Stimulated activated CD4-positive, alpha-beta T cell treated with anti-CD3 and anti-CD28 coated beads, Interleukin-1b, Interleukin-23, amount 100 ng/mL, for 4 hours (primary cell): ENCODE measurements at places on chromosomes 6 and 20.

GRCh38 chr20:32443386-32443974 is 85.3 kb downstream of the ASXL1 start:
- no peak for DNase-seq

GRCh38 chr6:111480988-111481822 is 1.8 kb downstream of the REV3L start:
- DNase-seq: no peak

DNA sequence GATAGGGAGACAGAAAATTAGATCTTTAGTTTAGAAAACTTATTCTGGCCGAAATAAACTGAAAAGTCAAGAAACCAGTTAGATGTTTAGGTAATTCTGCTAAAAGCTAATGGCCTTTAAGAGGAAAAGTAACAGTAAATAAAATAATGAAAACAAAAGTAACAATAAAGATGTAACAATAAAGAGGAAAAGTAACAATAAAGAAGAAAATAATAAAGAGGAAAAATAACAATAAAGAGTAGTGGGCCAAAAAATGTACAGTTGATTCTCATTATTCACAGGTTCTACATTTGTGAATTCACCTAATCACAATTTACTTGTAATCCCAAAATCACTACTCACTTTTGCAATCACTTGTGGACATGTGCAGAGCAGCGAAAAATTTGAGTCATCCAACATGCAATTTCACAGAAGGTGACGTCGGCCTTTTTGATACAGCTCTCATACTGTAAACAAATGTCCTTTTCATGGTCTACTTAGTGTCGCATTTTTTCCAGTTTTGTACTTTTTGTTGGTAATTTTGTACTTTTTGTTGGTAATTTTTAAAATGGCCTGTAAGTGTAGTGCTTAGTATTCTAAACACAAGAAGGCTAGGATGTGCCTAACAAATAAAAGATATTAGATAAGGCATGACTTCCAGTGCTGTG is 24.0 kb downstream of the HBS1L start:
- no peak for DNase-seq

GRCh38 chr6:28732052-28732451 is 191.7 kb downstream of the TRIM27 start:
- no peak for DNase-seq

GRCh38 chr6:111113336-111114086 is 26.2 kb downstream of the SLC16A10 start:
- DNase-seq: peak; percentile 7

- DNase-seq: no peak
Observed at GRCh38 chr20:47799116-47799715, 13.9 kb upstream of the SULF2 start.

GRCh38 chr6:15061180-15061641 is 184.7 kb upstream of the JARID2 start:
- no peak for DNase-seq

- no peak for DNase-seq
Observed at GRCh38 chr6:71349976-71350615, 61.5 kb downstream of the OGFRL1 start.

DNA sequence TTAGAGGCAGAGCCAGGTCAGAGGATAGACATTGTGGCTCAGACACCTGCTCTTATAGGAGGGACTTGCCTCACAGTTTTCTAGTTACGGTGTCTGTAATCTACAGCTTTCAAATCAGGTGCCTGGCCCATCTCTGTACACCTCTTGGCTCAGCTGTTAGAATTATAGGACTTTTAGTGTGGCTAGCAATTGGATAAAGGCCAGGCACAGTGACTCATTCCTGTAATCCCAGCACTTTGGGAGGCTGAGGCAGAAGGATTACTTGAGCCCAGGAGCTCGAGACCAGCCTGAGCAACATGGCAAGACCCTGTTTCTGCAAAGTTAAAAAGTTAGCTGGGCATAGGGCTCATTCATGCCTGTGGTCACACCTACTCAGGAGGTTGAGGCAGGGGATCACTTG is 20.0 kb downstream of the BRPF3 start:
- no peak for DNase-seq

DNA sequence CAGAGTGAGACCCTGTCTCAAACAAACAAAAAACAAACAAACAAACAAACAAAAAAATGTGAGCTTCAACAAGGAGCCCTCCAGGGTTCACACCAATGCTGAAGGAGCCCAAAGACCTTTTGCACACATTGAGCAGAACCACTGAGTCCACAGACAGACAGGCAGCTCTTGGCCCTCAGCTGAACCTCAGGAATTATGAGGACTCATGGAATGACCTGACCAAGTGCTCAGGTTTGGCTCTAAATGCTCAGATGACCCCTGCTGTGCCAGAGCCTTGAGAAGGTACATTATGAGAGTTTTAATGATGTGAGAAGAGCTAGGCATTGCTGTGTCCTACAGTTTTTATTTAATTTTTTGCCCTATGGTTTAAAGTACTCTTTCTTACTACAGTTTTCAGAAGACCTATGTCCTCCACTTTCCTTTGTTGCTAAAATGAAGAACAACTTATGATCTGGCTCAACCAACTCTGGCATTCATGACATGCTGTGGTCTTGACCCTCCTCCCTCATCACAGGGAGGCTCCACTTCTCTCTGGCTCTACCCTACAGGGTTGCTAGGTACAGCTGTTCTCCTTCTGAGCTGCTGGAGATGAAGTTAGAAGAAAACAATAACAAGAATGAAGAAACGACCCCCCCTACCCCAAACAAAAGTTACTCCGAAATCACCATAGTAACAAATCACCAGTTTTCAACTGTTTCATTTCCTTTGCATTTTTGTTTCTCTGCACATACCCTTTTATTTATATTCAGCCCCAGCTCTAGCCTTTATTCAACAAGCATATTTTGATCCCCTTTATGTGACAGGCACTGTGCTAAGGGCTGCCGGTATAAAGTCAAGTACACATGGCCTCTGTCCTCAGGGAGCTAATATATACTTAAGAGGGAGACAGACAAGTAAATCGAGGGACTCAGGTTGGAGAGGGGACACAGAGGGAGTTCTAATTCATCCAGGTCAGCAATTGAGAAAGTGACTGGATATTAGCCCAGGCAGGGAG is 128.7 kb upstream of the TRAF3IP2 start:
- no peak for DNase-seq

- no peak for DNase-seq
Observed at GRCh38 chr6:122143813-122144601, 255.4 kb upstream of the HSF2 start.

- no peak for DNase-seq
Observed at GRCh38 chr6:34465531-34466241, at the start of gene PACSIN1. Gene PACSIN1, plus strand, starts transcription at chr6:34466076. Its CDS starts 60,230 bp downstream, at chr6:34526306.

DNA sequence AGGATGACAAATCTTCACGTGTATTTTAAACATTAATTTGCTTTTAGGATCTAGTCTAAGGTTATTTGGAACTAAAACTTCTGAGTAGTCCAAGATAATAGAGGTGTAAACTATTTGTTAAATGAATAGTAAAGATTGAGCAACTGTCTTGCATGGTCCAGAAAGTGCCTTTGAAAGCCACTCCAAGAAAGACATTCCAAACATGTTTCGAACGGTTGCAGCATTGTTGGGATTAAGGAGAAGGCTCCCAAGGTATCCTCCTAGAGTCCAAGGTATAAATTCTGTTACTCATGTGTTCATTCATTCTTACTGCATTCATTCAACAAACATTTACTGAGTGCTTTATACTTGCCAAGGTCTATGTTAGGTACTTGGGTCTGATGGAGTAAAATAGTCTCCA is 28.8 kb upstream of the MYLK2 start:
- DNase-seq: no peak

GRCh38 chr6:139525415-139525814 is 151.0 kb upstream of the CITED2 start:
- DNase-seq: no peak

- DNase-seq: no peak
Observed at GRCh38 chr6:46367354-46368168, 123.7 kb downstream of the RCAN2 start.

DNA sequence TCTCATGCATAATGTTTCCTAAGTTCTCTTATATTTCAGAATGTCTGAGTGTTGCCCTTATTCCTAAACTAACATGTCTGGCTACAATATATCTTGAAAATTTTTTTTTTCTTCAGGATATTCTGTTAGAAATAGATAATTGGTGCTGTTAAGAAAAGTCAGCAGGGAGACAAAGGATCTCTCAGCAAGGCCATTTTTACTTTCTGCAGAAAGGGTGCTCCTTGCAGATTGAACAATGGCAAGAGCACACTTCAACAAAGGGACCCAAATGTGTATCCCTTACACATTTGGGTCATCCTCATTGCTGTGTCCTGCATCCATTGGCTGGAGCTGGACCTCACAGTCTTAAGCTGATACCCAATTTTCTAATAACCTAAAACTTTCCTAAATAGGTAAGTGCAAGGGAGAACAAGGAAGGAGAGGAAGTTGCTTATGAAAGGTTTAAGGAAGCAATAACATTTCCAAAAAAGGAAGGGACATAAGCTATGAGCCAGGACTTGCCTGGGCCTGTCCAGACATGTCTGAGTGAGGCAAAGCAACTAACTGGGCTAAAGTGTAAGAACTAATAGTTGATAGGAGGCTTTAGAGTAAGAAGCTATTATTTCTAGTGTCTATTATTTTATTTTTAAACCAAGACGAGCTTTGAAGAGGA is 429.6 kb downstream of the BCKDHB start:
- no peak for DNase-seq

- no peak for DNase-seq
Observed at GRCh38 chr6:165486183-165487137, 176.6 kb downstream of the PDE10A start.

DNA sequence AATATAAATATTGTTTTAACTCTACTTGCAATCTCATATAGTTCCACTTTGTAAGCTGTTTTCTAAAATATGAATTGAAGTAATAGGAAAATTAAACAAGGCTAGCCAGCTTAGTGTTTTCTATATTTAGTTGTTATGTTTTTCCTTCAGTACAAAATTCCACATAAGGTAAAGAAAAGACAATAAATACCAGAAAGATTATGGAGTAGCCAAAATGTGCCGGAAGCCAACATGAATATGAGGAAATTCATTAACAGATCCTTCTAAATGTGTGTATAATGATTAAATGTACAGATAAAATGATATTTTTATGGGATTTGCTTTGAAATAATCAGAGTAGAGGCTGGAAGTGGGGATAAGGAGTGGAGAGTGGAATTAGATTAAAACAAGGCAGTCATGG is 52.5 kb upstream of the COL21A1 start:
- DNase-seq: no peak

DNA sequence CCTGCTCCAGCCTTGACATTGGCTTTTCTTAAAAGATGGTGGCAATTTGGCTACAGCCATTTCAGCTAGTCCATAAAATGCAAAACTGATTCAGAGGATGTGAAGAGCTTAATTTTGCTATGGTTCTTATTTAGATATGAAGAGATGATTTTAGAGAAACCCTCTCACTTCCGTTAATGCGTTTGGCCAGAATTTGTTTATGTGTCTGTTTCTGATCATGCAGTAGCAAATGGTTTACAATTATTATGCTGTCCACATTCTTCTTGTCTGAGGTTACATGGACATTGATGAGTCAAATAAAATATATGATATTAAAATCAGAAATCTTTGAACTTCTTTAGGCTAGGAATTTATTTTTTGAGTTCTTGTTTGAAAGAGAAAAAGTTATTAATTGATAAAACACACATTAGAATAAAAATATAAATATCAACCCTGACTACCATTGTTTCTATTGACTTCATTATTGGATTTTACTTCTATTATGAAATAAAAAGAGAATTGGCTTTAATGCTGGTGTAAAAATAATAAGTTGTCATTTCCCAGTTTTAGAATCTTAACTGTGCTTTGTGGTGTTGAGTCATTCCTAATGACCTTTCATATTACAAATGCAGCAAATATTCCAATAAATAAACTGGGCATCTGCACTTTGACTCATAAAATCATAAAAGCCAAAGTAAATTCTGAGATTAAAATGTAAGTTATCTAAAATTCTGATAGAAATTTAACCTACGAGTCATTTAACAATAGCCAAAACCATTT is 1286.0 kb upstream of the GJE1 start:
- DNase-seq: no peak

GRCh38 chr20:40979247-40979646 is 49.4 kb upstream of the TOP1 start:
- no peak for DNase-seq

GRCh38 chr20:719816-720215 is 44.2 kb upstream of the SCRT2 start:
- DNase-seq: no peak

GRCh38 chr6:56668158-56668557 is 25.5 kb upstream of the DST start:
- no peak for DNase-seq

GRCh38 chr6:112305795-112306564 is 41.1 kb upstream of the RFPL4B start:
- DNase-seq: no peak

- no peak for DNase-seq
Observed at GRCh38 chr20:36956016-36956415, 4.5 kb upstream of the SAMHD1 start.
